ENCODE measurements at places on chromosomes 16 and 17. TPM values are rescaled to one million over a fixed set of nuclear protein-coding genes. Genes with fewer than 3 reads are reported as not detected.

Gene MARVELD3
- not detected for total RNA-seq

Gene OR1D2
- not detected for total RNA-seq

DNA sequence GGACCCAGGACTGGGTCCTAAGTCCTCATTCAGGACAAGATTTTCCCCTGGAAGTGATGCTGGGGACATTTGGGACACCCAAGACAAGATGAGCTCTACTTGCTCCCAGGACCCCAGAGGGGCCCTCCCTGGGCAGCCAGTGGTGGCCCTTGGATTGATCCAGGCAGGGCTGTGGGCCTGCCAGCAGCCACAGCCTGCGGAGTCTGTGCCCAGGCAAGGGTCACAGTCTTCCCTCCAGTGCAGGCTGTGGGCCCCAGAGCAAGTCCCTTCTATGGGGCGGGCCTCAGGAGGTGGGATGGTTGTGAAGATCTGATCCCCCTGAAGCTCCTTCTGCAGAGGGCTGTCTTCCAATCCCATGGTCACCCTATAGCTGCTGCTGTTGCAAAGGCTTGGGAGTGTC lies 12.6 kb downstream of the CA7 start:
- DNase-seq: no peak

DNA sequence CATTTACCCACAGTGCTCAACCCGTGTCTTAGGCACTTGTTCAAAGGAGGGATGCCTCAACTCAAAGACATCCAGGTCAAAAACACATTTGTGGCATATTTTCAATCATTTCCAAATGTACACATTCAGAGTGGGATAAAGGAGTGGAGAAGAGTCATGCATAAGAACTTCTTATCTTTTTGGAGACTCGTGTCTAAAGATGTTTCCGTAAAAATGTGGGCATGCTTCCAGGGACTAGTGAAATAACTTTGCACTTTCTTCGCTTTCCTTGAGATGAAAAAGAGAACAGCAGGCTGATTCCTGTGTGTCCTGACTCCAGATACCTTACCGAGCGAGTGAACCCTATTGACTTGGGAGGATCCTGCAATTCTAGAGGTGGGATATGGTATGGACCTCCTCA lies 256.6 kb upstream of the KCNJ16 start:
- DNase-seq: peak; percentile 34

DNA sequence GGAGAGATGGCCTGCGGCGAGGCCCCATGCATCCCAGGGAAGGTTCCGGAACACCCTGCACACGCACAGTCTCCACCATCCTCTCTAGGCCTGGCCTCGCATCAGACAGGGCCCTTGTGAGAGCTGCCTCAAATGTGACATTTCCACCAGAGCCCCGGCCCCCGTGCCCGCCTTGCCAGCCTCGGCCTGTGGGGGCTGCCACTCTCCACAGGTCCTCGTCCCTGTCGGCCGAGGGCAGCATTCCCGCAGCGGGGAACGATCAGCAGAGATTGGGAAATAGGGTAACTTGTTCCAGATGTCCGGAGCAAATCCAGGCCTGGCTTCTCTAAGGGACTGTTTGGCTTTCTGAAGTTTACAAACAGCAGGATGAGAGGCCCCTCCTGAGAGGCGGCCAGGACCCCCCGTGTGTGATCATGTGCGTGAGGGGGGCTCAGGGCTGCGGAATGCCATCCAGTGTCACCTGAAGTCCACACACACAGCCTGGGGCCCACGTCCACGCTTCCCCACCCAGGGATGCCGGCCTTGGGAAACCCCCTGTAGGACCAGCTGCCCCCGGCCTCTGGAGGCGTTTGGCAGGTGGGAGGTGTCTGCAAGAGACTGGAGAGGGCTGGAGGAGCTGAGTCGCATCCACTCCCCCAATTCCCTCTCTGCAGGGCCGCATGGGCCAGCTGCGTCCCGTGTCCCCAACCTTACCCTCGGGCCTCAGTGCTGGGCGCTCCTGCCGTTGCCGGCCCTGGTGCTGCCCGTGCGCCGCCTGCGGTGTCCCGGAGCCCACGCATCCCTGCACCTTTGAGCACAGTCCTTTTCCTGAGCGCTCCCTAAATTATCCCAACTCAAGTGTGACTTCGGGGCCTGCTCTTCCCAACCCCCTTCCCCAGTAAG lies 70.4 kb downstream of the ZDHHC7 start:
- peak; percentile 60 for DNase-seq

DNA sequence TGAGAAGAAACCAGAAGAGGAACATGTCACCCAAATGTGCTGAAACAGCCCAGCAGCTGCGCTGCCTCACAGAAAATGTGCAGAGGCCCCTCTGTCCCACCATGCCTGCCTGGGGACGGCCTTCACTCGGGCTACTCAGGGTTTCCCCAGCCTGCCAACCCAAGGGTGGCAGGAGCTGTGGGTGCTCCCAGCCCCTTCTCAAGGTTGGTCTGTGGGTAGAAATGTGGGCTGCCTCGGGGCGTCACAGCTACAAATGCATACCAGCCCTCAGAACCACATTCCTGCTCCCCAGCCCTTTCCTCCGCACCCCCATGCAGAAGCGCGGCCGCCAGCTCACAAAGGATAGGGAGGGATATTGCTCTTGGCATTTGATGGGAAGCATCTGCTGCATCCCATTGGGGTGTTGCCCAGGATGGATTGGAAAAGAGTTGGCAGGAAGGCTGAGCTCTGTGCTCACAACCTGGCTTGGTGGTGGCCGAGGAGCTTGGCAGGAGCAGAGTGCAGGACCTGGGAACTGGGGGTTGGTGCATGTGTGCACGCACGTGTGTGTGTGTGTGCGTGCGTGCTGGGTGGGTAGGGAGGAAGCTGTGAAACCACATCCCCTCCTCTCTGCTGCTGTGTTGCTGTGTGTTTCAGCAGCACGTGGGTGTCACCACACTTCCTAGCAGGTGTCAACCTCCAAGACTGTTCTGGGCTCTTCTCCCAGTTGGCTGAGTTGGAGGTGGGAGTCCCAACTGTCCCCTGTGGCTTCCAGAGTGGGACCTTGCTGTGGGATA lies 304.4 kb downstream of the SEC14L1 start:
- peak; percentile 93 for DNase-seq

DNA sequence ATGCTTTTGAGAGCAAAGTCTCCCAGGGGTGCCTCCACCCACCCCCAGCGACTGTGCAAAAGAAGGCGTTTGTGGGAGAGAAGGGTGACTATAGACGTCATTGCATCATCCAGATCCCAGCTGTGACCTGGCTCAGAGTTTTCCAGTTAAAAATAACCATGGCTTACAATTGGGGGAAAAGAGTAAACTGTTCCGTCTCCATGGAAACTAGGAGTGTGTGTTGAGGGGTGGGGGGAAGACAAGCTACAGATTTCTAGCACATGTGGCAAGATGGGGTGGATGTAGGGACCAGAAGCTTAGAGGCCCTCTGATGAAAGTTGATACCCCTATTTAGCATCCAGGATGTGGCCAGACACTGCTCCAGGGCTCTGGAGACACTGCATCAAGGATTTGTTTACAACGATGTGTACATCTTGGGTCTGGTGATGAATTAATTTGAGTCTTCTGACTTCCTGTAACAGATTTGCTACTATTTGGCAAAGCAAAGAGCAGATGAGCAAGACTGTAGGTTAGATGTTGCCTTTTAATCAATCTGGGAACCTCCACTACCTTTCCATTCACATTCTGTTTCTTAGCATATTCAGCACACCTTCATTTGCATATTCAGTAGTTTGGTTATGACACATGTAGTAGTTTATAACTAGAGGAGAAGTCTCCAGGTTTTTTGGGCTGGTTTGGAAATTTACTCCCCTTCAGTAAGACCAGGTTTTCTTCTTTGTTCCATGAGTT lies 6.2 kb upstream of the DUSP14 start:
- DNase-seq: peak; percentile 86

DNA sequence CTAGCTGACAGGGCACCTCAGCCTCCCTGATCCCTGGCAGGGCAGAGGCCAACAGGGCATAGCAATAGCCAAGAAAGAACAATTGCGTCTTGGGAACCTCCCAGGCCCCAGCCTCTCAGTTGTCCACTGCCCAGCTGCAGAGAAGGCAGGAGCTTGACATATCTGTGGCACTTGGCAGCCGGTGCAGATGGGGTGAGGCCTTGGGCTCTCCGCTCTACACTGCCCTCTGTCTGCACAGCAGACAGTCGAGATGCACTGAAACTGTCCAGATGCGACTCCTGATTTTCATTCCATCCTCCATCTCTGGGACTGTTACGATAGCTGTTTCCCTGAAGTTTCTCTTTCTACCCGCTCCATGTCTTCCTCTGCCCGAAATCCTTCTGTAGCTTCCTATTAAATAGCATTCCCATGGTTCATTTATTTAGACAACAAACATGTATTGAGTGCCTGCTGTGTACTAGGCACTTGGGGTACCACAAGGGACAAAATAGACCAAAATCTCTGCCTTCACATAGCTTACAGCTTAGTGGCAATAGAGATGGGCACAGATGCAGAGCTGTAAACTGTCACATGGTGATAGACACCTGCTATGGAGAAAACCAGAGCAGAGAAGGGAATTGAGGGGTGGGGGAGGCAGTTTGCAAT lies 3.3 kb downstream of the POLR3E start:
- peak; percentile 60 for DNase-seq

DNA sequence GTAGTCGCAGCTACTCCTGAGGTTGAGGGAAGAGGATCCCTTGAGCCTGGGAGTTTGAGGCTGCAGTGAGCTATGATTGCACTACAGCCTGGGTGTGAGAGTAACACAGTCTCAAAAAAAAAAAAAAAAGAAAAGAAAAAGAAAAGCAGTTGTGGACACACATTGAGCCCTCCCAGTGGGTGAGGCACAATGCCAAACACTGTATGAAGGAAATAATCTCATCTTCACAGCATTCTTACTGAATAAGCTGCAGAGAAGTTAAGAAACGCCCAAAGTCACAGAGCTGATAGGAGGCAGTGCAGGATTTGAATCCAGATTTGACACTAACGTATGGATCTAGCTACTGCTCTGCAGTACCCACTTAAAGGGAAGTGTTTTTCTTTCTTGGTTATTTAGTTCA lies 5.9 kb upstream of the LYZL6 start:
- no peak for DNase-seq

GRCh38 chr17:50375858-50376538 lies 3.0 kb downstream of the EME1 start:
- DNase-seq: no peak

Data from fibroblast of the aortic adventitia (primary cell).